NCI-H1105 (cell line): ENCODE measurements at places on chromosomes 12 and 14.

GRCh38 chr12:130394906-130395305 is 57.2 kb downstream of the PIWIL1 start:
- no peak for DNase-seq

DNA sequence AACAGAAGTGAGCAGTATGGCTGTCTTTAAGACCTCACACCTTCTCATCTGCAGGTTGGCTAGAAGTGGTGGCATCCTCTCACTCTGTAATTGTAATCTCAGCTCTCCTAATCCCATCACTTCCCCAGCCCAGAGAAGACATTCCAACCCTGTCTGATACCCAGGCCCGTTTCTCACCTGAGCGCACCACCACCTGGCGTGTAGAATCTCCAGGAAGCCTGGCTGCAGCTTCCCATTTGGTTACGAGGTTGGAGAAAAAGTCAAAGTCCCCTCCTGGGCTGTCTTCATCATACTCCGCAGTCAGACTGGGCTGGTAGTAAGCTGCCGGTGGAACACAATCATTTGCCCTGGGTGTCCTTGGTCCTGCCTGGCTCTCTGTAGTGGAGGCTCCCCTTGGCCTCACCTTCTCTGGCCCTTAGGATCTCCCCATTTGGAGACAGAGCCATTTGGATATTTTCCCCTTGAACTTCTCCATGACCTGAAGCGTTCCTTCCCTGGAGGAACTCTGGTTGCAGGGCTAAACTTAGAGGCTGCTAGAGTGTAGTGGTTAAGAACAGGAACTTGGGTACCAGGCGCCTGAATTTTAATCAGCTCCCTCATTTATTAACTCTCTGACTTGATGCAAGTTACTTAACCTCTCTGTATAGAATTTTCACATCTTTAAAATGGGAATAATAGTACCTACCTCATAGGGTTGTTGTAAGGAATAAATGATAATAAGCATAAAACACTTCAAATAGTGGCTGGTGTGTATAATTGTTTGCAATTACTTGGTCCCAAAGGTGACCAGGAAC is 1.8 kb downstream of the SDR39U1 start:
- DNase-seq, result no peak

GRCh38 chr12:116906285-116906684 is 4.5 kb upstream of the FBXW8 start:
- no peak for DNase-seq

- peak; percentile 78 for DNase-seq
These were observed 62.9 kb downstream of the GLRX5 start for GRCh38 chr14:95597784-95598211.

DNA sequence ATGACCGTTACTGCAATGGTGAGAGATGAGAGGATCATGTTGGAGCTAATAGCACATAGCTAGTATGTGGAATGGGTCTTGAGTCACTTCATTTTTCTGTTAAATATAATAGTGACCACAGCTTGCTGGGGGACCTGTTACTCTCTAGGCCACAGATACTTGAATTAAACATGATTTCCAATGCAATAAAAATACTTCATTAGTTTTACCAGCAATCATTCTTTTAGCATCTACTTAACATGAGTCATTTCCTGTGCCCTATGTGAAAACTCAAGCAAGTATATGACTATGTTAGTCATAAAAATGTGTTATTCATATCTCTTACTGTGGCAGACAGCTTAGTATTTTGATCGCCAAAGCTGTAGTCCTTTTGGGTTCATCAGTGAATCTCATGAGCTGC is 798.8 kb downstream of the SLC16A7 start:
- DNase-seq, result no peak

- DNase-seq, result no peak
These were observed 576.7 kb downstream of the SLC16A7 start for GRCh38 chr12:60172266-60173211.

- DNase-seq, result no peak
These were observed 85.5 kb downstream of the CDK17 start for GRCh38 chr12:96314723-96315122.

DNA sequence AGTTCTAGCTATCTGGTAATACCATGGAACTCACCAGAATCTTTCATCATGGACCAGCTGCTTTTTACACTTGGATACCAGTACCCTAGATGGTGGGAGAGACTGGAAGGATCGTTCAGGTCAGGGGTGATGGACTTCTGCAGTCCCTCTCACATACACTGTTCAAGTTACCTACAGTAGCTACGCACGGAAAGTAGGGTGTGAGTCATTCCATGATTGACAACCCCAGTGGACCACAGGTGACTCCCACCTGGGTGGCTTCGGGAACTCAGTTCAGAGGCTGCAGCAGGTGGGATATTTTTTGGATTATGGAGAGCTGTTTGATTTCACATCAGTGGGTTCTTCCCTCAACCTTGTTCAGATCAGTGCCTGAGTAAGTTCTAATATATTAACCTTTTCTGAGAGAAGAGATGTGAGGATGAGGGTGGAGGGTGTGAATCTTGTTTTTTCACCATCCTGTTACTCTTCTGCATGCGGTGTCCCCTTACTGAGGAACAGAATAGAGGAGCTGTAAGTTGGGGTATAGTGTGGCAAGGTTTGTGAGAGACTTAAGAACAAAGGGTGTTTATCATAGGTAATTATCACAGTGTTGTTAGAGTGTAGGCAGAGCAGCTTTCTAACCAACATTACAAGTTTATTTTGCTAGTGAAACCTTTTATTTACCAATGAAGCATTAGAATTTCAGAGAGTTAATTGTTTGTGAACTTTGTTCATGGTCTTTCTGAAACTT is 39.6 kb downstream of the PRKCH start:
- no peak for DNase-seq

- DNase-seq, result no peak
These were observed 998.1 kb upstream of the TMEM132C start for GRCh38 chr12:127268706-127269425.

DNA sequence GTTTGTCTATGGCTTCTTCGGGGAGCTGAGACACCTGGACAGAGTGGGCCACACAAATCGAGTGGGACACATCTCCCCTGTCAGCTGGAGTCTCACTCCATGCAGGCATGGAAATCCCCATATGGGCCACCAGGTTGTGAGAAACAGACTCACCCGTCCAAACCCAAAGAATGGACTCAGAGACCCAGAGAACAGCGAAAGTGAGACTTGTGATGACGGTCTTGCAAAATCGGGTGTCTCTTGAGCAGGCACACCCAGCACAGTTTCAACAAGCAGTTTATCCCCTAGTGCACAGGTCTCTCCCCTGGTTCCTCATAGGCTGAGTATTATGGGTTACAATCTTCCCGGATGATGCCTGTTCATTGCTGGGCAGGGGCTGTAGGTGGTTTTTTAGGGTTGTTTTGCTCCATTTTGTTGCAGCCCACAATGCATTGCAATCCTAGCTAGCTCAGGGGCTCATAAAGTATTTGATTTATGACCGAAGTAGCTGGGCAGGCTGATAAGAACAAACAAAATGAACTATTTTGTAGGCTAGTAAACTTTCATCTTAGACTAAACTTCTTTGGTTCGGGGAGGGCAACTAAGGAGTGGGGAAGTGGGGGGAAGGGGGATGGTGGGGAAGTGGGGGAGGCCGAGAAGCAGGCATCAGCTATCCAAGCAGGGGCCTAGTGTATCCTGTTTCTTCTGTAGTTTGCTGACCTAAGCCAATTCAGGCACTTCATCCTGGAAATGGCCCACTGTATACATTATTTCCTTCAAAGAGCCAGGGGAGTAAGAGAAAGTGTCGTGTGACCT is 45.3 kb downstream of the IQSEC3 start:
- no peak for DNase-seq

DNA sequence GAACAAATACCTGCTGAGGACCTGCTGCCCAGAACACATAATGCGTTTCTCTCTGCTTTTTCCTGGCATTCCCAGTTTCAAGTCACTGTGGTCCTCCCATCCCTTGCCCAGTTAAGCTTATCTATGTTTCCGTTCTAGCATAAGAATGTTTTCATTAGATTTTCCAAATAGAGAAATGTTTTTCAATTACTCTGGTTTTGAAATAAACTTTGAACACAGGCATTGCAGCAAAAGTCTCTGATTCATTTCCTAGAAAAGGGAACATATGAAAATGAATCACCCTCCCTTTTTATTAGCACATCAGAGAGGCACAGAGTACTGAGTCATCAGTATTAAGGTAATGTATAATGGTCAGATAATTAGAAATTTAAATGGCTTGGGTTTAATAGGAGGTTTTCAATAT is 201.1 kb upstream of the TMEM260 start:
- no peak for DNase-seq

DNA sequence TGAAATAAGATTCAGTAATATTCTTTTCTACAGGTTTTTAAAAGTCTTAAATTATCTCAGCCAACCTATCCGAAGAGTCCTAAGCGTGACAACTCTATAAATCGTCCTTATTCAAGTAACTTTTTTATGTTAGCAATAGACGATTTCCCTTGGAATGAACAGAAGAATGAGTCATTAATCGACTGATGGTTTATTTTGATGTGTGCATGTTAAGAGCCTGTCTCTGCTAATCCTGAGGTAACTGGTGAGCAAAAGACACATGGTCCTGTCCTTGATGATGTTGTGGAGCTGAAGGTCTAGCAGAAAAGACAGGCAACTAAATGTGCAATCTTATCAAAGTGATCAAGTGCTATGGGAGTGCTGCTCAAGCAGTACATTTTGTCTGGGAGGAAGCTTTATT is 80.4 kb downstream of the DAAM1 start:
- no peak for DNase-seq

DNA sequence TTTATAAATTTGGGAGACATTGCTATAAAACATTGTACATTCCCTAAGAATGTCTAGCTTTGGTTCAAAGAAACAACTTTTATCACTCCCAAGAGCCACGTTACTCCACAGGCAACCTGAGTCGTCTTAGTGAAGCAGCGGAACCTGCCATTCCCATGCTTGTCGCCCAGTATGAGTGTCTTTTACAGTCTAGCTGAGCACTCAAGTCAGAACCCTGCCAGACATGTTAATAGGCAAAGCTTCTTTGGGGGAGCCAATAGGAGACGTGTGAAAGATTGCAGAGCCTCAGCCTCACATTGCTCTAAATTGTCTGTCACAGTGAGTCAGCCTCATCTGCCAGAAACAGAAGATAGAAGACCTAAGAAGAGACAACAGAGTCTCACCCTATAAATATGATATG is 541.6 kb upstream of the FLRT2 start:
- no peak for DNase-seq

- DNase-seq, result no peak
These were observed 876.0 kb downstream of the RPS29 start for GRCh38 chr14:48710133-48710532.

- no peak for DNase-seq
These were observed 47.5 kb downstream of the IFT81 start for GRCh38 chr12:110171636-110172035.

GRCh38 chr12:48852734-48853688 is 1.0 kb upstream of the DDX23 start:
- peak; percentile 63 for DNase-seq

- DNase-seq, result no peak
These were observed 76.5 kb downstream of the RFLNA start for GRCh38 chr12:124371366-124371765.

- DNase-seq, result no peak
These were observed 602.6 kb downstream of the SNAPC1 start for GRCh38 chr14:62364800-62365280.

GRCh38 chr12:130170611-130171010 is 8.3 kb downstream of the FZD10 start:
- no peak for DNase-seq

DNA sequence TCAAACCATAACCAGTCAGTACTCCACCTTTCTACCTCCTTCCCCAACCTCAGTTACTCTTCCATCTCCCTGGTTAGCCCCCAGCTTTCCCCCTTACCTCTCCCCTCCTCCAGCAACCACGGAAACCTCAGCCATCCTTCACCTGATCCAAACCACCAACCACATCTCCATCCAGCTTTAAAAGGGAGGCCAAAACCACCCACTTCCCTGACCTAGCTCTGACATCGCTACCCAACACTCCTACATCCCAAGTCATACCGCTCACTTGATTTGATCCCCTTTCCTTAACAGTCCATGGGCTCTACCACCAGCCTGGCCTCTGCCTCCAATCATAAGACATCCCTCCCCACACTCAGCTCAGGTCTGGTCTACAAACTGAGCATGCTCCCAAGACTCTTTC is 1.5 kb downstream of the RAB35 start:
- no peak for DNase-seq

- DNase-seq, result no peak
These were observed 223.7 kb downstream of the PELI2 start for GRCh38 chr14:56341766-56342493.

DNA sequence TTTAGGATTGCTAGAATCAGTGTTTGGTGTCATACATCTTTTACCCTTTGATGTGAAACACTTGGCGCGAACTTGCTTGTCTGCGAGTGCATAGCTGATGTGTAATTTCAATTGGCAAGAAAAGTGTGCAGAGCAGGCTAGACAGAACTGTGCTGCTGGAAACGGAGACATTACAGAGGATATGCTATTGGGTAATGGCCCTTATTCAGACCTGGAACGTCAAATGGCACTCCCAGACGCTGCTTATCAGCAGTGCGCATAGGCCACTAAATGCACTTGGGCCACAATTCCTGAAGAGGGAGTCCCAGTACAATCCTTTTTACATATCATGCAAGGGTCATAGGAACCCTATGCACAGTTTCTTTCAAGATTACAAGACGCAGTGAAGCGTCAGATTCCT is 15.7 kb upstream of the SLC10A1 start:
- DNase-seq, result no peak

- DNase-seq, result no peak
These were observed 87.5 kb downstream of the SLC6A15 start for GRCh38 chr12:84825149-84825548.

- no peak for DNase-seq
These were observed 273.9 kb upstream of the RTL1 start for GRCh38 chr14:101177301-101177971.

DNA sequence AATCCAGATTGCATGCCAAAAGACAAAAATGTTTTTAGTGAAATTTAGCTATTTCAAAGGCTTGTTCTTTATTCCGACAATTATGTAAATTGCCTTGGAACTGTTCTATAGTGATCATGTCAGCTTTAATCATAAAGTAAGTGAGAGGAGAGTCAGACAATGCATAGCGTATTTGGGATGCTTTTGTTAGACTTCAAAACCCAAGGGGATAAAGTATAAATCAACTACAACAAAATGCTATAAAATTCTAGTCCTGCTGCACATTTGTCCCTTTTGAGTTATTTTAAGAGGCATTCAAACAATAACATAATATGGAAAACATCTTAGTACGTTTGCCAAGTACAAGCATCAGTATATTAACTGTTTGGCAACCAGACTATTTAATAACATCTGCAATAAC is 11.3 kb downstream of the RTRAF start:
- no peak for DNase-seq

DNA sequence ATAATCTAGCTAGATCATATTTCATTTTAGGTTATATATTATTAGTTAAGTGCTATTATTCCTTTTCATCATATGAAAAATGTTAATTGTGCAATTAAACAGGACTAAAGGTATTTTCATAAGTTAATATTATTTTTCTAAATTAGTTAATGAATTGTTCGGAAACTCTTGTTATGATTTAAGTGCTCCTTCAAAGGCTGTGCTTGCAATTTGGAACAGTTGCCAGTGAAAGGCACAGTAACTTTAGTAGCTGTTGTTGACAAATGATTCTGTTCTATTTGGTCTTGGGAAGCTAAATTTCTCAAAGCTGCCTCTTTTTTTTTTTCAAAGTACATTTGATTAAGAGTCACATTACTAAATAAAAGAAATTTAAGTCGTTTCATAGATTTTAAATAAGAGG is 40.7 kb downstream of the PTPRQ start:
- DNase-seq, result no peak
